Activated CD8-positive, alpha-beta T cell treated with anti-CD3 and anti-CD28 coated beads for 36 hours (primary cell): ENCODE measurements at places on chromosomes 11 and 22.
A peak's percentile ranks its signal among the peaks of the same experiment; 100 is the strongest.

DNA sequence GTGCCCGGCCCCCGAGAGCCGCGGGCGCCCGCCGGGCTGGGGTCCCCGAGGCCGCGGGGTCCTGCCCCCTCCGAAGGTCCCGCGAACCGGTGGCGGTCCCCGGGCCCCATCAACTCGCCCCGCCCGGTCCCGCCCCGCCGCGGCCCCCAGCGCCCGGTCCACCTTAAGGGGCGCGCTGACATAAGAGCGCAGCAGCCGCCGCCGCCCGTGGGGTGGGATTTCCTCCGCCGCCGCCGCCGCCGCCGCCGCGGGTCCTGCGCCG is at the start of gene ZDHHC8:
ZDHHC8 (plus strand) TSS at position 208 of the 262 bp plus-strand sequence. CDS start 144 bp downstream, outside the sequence.
- H3K36me3 ChIP-seq = peaks cover 12% of the 10 kb centered on the region
- H3K27me3 ChIP-seq = no peaks in the 10 kb centered on the region
- H3K4me1 ChIP-seq = peaks cover 48% of the 10 kb centered on the region
- DNase-seq = peak; percentile 30

GRCh38 chr11:61840371-61840770 is 12.3 kb downstream of the FADS2 start:
- H3K27me3 ChIP-seq = no peaks in the 10 kb centered on the region
- H3K36me3 ChIP-seq = peaks cover 56% of the 10 kb centered on the region
- no peak for DNase-seq
- no peak overlapping the region for H3K27ac ChIP-seq

DNA sequence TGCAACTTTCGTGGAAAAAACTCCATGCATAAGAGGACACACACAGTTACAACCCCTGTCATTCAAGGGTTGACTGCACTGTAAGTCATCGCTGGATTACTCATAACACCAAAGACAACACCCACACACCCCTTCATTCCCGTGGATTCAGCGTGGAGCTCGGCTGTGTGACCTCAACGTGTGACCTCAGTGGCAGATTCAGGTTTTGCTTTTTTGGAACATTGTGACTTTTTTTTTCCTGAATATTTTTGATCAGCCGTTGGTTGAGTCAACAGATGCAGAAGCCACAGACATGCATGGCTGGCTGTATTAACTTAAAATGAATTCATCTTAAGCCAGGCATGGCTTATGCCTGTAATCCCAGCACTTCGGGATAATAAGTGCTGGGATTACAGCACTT is 19.7 kb upstream of the MUC5AC start:
- no peaks in the 10 kb centered on the region for H3K4me1 ChIP-seq
- peaks cover 20% of the 10 kb centered on the region for H3K27me3 ChIP-seq
- H3K36me3 ChIP-seq = no peaks in the 10 kb centered on the region
- no peak for DNase-seq

DNA sequence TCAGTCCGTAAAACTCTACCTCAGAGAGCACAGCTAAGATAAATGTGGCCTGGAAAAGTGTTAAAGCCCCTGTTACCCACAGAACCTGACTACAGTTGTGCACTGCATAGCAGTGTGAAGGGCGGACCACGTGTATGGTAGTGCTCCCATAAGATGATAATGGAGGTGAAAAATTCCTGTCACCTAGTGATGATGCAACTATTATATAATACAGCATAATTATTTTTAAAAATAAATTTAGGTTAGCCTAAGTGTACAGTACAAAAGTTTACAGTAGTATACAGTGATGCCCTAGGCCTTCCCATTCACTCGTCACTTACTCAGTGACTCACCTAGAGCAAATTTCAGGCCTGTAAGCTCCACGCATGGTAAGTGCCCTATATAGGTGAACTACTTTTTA is 76.6 kb upstream of the RASSF10 start:
- peaks cover 7% of the 10 kb centered on the region for H3K27me3 ChIP-seq
- no peaks in the 10 kb centered on the region for H3K4me1 ChIP-seq
- H3K36me3 ChIP-seq = no peaks in the 10 kb centered on the region

DNA sequence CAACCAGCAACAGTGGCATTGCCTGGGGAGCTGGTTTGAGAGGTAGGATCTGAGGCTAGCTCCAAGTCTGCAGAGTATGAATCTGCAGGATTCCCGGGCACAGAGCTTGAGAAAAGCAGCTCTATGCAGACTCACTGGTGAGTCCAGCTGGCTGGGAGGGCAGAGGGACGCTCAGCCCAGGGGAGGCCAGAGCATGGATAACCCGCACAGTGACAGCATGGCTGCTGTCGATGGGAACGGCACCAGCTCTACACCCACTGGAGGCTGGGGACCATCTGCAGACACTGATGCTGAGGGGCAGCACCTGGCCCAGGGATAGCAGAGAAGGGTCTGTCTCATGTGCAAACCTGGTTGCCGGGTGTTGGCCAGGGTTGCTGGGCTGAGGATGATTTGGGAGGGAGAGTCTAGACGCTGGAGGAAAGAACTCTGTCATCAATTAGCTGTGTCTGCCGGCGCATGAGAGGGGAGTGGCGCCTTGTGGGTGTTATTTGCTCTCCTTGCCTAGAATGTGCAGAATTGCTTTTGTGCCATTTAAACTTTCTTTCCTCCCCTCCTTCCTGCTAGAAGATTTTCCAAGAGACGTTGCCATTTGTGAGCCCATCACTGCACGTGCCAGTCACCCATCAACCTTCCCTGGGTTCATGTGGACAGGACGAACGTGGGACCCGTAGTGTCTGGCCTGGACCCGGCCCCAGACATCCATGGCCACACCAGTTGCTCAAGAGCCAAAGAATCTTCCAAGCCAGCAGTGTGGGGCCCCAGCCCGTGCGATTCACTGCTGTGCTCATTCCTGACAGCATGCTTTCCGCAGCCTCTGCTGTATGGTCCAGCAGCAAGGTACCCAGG is 19.1 kb upstream of the LINC01488 start:
- peaks cover 5% of the 10 kb centered on the region for H3K27me3 ChIP-seq
- no peak overlapping the region for H3K27ac ChIP-seq
- no peaks in the 10 kb centered on the region for H3K36me3 ChIP-seq
- DNase-seq = no peak
- no peak overlapping the region for H3K4me3 ChIP-seq

GRCh38 chr11:102187416-102188151 is 77.3 kb downstream of the YAP1 start:
- H3K27me3 ChIP-seq = peaks cover 11% of the 10 kb centered on the region
- H3K36me3 ChIP-seq = no peaks in the 10 kb centered on the region
- DNase-seq = no peak
- no peak overlapping the region for H3K27ac ChIP-seq
- no peaks in the 10 kb centered on the region for H3K4me1 ChIP-seq

- peaks cover 5% of the 10 kb centered on the region for H3K4me1 ChIP-seq
- no peaks in the 10 kb centered on the region for H3K36me3 ChIP-seq
- no peak overlapping the region for H3K4me3 ChIP-seq
- H3K27ac ChIP-seq = no peak overlapping the region
Measured at GRCh38 chr22:19784384-19785175, 24.0 kb downstream of the TBX1 start.

- no peak for DNase-seq
- H3K27me3 ChIP-seq = peaks cover 28% of the 10 kb centered on the region
- peaks cover 12% of the 10 kb centered on the region for H3K4me1 ChIP-seq
- no peak overlapping the region for H3K4me3 ChIP-seq
- no peak overlapping the region for H3K27ac ChIP-seq
Measured at GRCh38 chr22:19775496-19776325, 15.1 kb downstream of the TBX1 start.

- H3K4me1 ChIP-seq = no peaks in the 10 kb centered on the region
- peaks cover 8% of the 10 kb centered on the region for H3K27me3 ChIP-seq
- H3K27ac ChIP-seq = no peak overlapping the region
- no peak overlapping the region for H3K4me3 ChIP-seq
- H3K36me3 ChIP-seq = no peaks in the 10 kb centered on the region
- no peak for DNase-seq
Measured at GRCh38 chr11:113504586-113504985, 29.4 kb upstream of the DRD2 start.

GRCh38 chr11:123216249-123216648 is 21.2 kb upstream of the CLMP start:
- no peaks in the 10 kb centered on the region for H3K4me1 ChIP-seq
- H3K27me3 ChIP-seq = peaks cover 8% of the 10 kb centered on the region
- no peak for DNase-seq
- H3K27ac ChIP-seq = no peak overlapping the region
- no peaks in the 10 kb centered on the region for H3K36me3 ChIP-seq

DNA sequence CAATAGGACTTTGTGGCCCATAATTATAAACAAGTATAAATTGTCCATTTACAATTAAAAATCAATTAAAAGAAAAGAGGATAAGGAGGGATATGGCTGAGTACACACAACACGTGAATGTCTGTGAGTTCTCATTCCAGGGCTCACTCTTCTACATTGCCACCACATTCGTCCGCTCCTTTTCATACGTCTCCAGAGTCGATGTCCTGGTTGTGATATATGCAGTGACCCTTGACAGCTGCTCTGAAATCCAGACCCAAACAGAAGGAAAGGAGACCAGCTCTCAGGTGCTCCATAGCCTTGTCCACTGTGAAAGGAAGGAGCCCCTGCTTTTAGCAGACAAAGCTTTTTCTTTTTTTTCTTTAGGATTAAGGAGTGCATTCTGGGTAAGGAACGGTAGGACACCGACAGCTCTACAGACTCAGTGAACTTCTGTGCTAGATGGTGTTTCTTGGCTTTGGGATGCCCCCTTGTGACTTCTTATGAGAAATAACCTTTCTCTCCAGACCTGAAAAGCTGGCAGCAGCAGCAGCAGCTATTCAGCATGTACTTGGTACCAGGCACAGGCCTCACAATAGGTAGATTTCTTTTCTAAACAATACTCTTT is 19.7 kb upstream of the DNAJB13 start:
- peak; percentile 31 for DNase-seq
- no peaks in the 10 kb centered on the region for H3K4me1 ChIP-seq
- H3K4me3 ChIP-seq = no peak overlapping the region
- H3K27me3 ChIP-seq = no peaks in the 10 kb centered on the region
- H3K36me3 ChIP-seq = peaks cover 17% of the 10 kb centered on the region

GRCh38 chr11:119743006-119743405 is 14.0 kb upstream of the NECTIN1 start:
- no peaks in the 10 kb centered on the region for H3K36me3 ChIP-seq
- no peak overlapping the region for H3K4me3 ChIP-seq
- peaks cover 8% of the 10 kb centered on the region for H3K4me1 ChIP-seq
- peaks cover 24% of the 10 kb centered on the region for H3K27me3 ChIP-seq
- DNase-seq = no peak

- H3K36me3 ChIP-seq = peaks cover 56% of the 10 kb centered on the region
- DNase-seq = no peak
- H3K4me1 ChIP-seq = no peaks in the 10 kb centered on the region
- H3K4me3 ChIP-seq = no peak overlapping the region
Measured at GRCh38 chr11:34143048-34143447, 37.6 kb downstream of the NAT10 start.

DNA sequence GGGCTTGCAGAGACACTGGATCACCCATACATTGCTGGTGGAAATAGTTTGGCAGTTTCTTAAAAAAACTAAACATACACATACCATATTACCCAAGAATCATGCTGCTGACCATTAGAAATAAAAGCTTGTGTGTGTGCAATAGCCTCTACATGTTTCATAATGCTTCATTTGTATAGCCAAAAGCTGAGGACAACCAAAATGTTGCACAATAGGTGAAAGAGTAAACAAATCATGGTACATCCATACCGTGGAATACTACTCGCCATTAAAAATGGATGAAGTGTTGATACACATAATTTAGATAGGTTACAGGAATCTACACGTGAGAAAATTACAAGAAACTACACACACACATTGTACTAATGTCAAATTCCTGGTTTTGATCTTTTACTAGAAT is 6.5 kb downstream of the KBTBD3 start:
- H3K27me3 ChIP-seq = no peaks in the 10 kb centered on the region
- H3K4me1 ChIP-seq = peaks cover 13% of the 10 kb centered on the region
- DNase-seq = no peak
- H3K36me3 ChIP-seq = peaks cover 11% of the 10 kb centered on the region
- H3K4me3 ChIP-seq = no peak overlapping the region

- no peaks in the 10 kb centered on the region for H3K36me3 ChIP-seq
- no peak for DNase-seq
- no peaks in the 10 kb centered on the region for H3K27me3 ChIP-seq
- no peak overlapping the region for H3K4me3 ChIP-seq
- H3K27ac ChIP-seq = no peak overlapping the region
Measured at GRCh38 chr11:102577723-102578122, 47.2 kb upstream of the MMP7 start.

- no peaks in the 10 kb centered on the region for H3K27me3 ChIP-seq
- H3K4me3 ChIP-seq = no peak overlapping the region
- DNase-seq = no peak
- H3K36me3 ChIP-seq = no peaks in the 10 kb centered on the region
Measured at GRCh38 chr11:16252373-16252772, 104.0 kb downstream of the SOX6 start.

GRCh38 chr11:115741376-115742107 is 237.3 kb upstream of the CADM1 start:
- H3K27ac ChIP-seq = no peak overlapping the region
- no peaks in the 10 kb centered on the region for H3K36me3 ChIP-seq
- no peaks in the 10 kb centered on the region for H3K4me1 ChIP-seq
- H3K27me3 ChIP-seq = no peaks in the 10 kb centered on the region
- no peak for DNase-seq
- no peak overlapping the region for H3K4me3 ChIP-seq

DNA sequence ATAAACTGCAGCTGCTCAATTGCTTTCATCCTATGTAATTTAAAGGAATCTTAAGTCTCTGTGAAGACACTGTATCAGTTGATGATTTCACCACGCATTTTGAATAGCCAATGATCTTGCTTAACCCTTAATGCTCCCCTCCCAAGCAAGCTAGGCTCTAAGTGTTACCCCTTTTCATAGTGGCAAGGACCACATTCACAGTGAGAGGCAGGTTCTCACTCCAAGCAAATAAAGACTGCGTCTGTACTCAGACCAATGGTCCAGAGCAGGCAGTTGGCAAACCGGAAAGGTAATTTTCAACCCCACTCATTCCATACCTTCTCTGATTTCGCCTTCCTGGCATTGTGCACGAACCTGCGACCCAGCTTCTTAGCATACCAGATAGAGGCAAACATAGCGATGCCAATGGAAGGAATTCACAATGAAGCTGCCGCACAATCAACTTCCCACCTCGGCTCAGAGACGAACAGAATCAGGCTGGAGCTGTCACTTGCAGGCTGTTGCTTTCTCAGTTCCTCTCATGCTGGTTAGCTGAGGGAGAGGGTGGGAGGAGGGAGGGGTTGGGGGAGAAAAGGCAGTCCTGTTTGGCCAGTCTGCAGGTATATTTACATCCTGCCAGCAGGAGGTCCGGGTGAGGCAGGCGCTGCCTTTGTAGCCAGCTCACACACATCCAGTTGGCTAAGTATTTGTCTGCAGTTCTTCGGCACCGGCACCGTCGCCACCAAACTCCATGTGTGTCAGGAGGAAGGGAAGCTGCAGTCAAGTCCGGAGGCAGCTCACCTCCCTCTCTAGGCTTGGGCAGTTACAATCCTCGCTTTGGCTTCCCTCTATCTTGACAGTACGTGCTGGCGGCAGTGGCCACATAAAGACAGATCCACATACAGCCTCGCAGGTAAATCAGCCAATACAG is 1151.2 kb upstream of the CCDC90B start:
- H3K4me1 ChIP-seq = no peaks in the 10 kb centered on the region
- DNase-seq = no peak
- no peak overlapping the region for H3K4me3 ChIP-seq
- no peak overlapping the region for H3K27ac ChIP-seq
- no peaks in the 10 kb centered on the region for H3K27me3 ChIP-seq

- no peak overlapping the region for H3K4me3 ChIP-seq
- DNase-seq = no peak
- no peaks in the 10 kb centered on the region for H3K27me3 ChIP-seq
- no peaks in the 10 kb centered on the region for H3K4me1 ChIP-seq
Measured at GRCh38 chr11:111966678-111967077, 29.5 kb downstream of the DIXDC1 start.
